HCEC 1CT (cell line): ENCODE measurements at places on chromosomes 1 and 21.

DNA sequence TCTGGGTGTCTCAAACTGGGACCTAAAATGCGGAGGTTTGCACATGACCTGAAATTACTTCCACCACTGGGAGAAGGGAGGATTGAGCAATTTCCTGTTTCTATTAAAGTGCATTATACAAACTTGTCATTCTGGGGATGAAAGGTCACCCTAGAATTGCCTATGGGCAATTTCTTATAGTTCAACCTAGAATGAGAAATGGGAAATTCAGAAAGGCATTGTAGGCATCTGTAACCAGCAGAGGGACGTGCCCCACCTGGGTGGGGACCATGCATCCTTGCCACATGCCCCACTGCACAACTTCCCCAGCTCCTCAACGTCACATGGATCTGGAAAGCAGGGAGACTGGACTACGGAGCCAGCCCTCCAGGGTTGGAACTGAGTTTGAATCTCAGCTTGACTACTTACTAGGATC lies 47.0 kb downstream of the MRPL39 start:
- no peak for DNase-seq

- no peak for DNase-seq
Measured at GRCh38 chr1:157312082-157312812, 174.1 kb upstream of the ETV3 start.

DNA sequence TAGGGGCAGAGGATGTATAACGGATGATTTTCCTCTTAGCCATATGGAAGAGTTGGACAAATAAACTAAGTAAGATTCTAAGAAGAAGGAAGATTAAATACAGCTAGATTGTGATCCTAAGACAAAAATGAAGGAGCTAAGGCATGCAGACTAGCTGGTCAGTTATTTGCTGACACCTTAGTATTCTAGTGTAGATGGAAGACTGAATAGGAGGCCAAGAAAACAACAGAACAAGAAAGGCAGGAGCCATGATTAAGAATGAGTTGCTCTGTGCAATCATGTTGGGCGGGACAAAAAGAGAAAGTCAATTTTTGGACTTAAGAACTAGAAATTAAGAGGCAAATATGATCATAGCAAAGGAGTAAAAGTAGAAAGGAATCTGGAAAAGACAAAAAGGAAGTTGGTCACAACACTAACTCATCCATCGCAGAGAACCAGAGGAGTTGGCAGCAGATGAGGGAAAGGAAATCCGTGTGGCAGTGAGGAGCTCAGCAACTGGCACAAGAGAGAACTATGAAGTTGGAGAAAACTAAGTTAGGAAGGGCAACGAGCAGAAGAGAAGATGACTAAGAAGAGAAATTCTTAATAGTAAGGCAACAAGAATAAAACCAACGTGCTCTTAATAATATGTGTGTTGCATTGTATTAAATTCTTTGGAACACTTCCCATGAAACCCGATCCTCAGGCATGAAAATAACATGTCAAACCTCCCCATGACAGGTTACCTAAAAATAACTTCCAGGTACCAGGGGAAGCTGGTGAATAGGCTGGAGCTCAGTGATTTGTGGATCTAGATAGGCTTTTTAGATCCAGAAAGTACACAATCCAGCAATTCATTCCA lies 234.4 kb downstream of the LTN1 start:
- DNase-seq: no peak

- no peak for DNase-seq
Measured at GRCh38 chr1:109626682-109627408, 7.2 kb downstream of the AMPD2 start.

DNA sequence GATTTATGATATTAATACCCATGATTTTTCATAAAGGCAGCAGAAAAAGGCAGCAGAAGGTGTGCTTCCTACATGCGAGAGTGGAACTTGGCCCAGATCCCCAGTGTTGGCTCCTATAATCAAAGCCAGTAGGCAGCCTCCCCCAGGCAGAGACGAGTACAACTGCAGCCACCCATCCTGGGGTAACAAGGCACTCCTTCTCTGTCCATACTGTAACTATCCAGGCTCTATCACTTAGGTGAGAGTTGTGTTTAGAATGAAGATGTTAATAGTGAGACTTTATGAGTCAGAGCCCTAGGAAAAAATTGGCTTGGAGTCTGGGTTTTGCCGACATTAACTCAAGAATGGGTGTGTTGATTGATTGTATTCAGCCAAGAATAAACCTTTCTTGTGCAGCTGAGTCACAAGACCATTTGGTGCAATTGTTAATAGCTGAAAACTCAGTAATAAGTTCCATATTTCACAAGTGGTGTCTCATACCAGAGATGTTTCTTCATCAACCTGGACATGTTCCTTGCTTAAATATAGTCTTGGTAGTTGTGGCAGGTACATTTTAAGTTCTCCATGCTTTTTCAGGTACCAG lies 322.3 kb downstream of the DUSP10 start:
- DNase-seq: peak; percentile 85

GRCh38 chr1:37817481-37817880 lies 9.5 kb upstream of the YRDC start:
- DNase-seq: no peak

- peak; percentile 69 for DNase-seq
Measured at GRCh38 chr21:43345746-43346409, 81.1 kb downstream of the SIK1 start.

DNA sequence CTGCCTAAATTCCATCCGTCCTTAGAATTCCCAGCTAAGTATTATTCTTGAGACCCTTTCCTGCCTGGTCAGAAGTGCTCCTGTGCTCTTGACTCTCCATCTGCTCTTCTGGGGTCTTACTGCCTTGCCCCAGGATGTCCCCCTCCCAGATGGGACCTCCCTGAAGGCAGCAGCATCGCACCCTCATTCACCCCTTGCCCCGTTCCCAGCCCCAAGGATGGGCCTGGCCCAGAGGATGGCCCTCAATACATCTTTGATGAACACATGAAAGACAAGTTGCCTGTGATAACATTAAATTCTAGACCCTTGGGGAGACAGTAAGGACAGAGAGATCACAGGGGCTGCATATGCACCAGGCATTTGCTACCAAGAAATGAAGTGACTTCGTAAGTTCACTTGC lies 167.2 kb downstream of the TRABD2B start:
- DNase-seq: no peak

GRCh38 chr1:101667761-101668160 lies 329.0 kb downstream of the OLFM3 start:
- no peak for DNase-seq

DNA sequence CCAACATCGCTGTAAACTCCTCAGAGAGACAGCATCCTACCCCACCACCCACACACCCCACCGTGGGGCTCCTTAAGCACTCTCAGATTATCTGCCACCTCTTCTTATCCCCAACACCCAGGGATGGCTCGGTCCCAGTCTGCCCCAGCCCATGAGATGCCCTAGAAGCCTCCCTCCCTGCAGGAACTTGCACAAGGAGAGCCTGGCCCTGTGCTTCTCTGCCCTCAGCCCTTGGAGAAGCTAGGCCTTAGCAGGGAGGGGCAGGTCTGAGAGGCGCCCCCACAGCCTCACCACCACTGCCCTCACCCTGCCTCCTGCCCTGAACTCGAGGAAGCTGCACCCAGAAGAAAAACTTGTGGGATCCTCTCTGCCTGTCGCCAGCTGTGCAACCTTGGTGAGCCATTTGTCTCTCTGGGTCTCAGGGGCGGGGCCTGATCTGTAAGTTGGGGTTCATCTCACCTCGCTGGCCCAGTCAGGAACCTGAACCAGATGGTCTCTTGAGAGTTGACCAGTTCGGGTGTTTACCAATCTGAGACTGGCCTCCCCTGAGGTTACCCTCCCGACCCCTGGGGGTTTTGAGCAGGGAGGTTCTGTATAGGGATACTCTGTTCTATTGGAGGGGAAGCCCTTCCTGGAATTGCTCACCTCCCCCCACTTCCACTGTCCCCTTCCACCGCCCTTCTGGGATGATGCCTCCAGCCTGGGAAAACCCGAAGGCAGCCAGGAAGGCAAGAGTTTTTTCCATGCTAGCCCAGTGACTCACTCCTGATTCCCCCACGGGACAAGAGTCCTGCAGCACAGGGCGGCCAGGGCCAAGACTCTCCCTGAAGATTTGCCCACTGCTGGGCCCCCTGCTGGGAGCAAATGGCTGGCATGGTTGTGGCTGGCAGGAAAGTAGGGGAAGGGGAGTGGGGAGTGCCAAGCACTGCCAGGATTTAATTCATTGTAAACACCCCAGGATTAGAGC lies at the start of gene S100A3:
Gene S100A3, minus strand, starts transcription at position 537 of the 967 bp plus-strand sequence. CDS start 773 bp downstream, outside the sequence.
- peak; percentile 93 for DNase-seq

GRCh38 chr1:162310337-162310736 lies 66.3 kb downstream of the SPATA46 start:
- DNase-seq: peak; percentile 76

GRCh38 chr1:36208978-36209703 lies 15.1 kb upstream of the THRAP3 start:
- DNase-seq: no peak

GRCh38 chr1:202698276-202698675 lies 12.0 kb downstream of the SYT2 start:
- DNase-seq: no peak

DNA sequence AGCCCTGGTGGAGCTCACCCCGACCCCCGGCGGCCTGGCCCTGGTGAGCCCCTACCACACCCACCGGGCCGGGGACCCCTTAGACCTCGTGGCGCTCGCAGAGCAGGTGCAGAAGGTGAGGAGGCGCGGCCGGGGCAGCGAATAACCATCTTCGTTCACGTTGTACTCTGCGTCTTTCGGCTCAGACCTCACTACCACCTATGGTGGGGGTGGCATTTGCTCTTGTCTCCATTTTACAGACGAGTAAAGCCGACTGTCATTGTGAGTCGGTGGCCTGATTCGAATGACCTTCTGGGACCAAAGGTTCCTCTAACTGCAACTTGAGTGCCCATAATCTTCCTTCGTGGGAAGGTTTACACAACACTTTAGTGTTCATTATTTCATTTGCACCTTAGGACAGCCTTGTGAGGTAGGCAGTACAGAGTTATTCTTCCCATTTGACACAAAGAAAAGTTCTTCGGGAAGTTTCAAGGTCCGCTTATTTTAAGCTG lies 506 bp downstream of the C1orf50 start:
- no peak for DNase-seq

DNA sequence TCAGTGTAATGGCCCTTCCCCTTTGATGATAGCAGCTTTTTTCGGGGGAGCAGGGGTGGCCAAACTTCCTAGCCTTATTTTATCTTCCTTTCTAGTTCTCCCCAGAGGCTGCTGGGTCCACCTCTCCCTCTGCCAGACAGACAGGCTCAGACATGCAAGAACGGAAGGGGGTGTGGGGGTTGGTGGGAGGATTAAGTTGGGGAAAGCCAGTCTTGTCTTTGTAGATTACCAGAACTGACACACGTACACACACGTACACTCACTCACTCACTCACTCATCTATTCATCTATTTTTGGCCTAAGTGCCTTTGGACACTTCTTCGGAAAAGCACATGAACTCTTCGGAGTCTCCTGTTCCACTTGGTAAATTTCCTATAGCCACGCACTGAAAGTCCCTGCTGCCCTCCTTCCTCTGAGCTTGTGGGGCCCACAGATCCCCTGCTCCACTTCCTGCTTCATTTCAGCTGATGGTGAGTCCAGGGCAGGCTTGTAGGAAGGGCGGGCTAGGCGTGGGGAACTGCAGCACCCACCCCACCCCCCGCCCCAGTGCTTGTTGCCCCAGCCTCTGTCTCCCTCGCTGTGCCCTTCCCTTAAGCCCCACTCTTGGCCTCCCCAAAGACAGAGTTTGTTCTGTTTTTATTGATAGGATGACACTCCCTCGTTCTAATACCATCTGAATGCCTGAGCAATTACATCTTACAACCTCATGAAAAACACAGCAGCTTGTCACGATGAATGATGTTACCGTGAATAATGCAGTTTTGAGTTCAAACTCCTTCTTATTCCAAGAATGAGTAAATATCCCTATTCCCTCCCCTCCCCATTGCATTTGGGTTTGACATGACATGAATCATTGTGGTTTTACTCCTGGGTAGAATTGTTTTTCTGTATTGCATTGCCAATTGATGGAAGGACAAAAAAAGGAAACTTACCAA lies 60.7 kb upstream of the ATP5PO start:
- DNase-seq: peak; percentile 98
